ENCODE measurements at places on chromosomes 12 and 14.
A peak's percentile ranks its signal among the peaks of the same experiment; 100 is the strongest.

DNA sequence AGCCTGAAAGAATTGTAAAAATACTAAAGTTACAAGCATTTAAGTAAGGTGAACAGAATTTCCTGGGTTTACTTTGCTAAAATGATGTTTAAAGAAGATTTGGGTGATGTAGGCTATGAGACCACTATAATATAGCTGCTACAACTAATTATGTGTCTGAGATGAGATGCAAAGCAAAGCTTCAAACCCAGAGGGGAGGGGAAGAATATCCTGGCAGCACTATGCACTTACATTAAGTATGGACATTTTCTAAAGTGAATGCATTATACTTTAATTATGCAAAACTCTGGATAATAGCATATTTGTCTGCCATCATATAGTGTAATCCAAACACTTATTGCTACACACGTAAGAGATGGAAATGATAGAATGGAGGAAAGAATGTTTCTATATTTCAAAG, 1003.7 kb downstream of the GALC start:
- no peak for DNase-seq

DNA sequence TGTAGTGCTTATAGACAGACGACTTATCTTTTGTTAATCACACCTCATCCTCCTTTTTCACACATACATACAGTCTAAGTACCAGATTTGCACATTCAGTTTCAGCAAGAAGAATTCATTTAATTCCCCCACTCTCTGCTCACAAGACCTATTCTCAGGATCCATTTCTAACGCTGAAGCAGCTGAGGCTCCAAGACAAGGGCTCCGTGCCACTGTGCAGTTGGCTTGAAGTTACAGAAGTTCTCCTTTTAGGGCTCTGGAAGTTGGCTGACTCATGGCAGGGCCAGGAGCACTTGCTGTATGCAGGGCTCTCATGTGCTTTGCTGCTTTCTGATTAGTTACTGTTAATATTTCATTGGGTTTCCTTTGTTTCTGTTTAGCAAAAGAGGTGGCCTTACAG, 1566.9 kb upstream of the TMEM132C start:
- no peak for DNase-seq

GRCh38 chr12:67026487-67027246, 242.5 kb upstream of the CAND1 start:
- DNase-seq, result peak; percentile 3

DNA sequence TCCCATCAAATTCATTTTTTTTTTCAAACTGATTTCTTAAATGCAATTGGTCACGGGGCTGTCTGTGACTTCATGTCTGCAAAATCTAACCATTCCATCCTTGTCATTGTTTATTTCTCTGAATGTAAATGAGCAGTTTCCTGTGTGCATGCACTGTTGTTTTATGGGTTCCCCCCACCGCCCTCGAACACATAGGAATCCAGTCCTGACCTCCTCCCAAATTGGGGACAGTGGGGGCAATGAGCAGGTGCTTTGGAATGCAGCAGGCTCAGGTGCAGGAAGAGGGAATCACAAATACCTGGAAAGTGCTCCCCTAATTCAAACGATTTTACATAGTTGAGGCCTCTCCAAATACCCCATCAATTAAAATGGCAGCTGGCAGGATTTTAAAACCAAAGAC, 62.6 kb upstream of the ESRRB start:
- no peak for DNase-seq

GRCh38 chr14:83184531-83184930, 1650.9 kb upstream of the SEL1L start:
- no peak for DNase-seq

DNA sequence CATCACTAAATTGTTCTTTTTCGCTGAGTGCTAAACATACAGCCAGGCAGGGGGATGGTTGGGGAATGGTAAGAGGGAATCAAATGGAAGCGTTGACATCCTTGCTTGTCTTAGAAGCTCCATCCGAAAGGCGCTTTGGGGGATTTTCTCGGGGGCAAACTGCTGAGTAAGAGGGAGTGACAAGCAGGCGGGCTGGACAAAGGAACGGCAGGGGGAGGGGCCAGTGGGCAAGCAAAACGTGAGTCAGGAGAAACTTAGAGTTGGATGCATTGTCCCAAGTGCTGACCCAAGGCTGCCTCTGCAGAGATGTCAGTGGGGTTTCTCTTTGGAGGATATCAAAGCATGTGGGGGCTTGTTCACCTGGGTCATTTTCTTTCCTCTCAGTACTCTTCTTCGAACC, 480.5 kb downstream of the VRK1 start:
- DNase-seq, result no peak

GRCh38 chr14:74616507-74616906, 4.5 kb upstream of the LTBP2 start:
- peak; percentile 77 for DNase-seq

GRCh38 chr12:47910486-47910885, 5.7 kb upstream of the VDR start:
- peak; percentile 34 for DNase-seq
